ENCODE measurements at places on chromosomes 1 and 21.
A peak's percentile ranks its signal among the peaks of the same experiment; 100 is the strongest.

DNA sequence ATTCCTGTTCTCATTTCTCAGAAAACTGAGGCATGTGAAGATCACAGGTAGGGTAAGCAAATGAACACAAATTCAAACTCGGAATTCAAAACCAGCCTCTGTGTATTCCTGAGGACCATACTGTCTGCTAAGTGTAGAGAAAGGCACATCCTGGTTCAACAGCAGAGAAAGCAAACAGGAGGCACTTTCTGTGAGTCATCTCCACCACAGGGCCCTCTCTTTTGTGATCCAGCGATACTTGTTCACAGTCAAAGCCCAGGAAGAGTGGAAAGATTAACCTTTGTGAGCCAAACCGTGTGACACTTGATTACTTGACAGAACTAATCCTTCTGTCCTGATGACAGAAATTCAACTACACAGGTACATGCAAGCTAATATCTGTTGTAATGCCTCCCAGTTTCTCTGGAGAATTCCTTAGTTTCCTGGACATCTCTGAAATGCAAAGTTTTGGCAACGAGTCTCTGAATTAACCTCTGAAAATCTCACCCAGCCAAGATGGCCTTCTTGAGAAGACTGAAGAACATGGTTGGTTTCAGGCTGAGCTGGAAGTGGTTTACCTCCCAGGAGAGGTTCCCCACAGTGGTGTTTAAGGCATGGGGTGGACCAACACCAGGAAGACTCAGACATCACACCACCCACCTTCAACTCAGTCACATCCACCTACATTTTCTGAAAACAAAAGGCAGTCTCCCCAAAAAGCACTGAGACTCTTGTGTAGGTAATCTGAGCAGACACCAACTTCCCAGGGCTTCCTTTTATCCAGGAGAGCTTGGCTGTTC lies 98.2 kb upstream of the ERG start:
- DNase-seq: no peak

DNA sequence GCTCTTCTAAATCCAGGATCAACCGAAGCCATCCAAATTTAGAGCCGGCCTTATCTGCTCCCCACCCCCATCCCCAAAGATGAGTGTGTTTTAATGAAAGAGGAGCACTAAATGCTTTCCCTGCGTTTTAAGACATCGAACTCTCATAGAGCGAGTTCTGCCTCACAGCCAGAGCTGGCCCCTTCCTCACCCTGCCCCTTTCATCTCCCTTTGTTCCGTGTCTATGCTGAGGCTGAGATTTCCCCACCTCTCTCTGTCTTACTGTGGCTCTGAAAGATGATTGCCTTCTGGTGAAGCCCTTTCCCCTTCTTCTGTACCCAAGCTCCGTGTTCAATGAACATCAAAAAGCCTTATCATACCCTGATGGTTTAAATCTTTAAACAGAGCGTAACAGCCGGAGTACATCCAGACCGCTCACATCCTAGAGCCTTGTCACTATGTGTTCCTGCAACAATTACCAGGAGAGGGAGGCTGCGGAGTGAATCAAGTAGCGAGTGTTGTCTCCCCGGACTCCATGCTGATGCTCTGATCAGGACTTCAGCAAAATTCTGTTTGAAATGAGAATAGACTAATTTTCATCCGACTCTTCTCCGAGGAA lies 110.1 kb downstream of the ZNF326 start:
- DNase-seq: no peak

DNA sequence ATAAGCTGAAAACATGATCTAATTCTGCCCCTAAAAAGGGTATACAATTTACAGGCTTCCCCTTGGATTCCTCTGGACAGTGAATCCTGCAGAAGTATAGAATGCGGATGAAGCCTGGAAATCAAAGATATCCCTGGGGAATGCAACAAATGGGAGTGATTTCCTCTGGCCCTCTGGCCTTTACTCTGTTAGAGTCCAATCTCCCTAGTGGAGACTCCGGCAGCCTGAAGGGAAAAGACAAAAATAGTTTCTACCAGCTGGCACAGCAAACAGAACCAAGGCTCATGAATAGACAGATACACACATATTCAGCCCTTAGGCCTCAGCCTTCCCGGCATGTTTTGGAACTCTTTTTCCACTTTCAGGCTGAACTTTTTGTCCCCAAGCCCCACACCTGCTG lies 3.9 kb upstream of the LRRC52 start:
- no peak for DNase-seq

DNA sequence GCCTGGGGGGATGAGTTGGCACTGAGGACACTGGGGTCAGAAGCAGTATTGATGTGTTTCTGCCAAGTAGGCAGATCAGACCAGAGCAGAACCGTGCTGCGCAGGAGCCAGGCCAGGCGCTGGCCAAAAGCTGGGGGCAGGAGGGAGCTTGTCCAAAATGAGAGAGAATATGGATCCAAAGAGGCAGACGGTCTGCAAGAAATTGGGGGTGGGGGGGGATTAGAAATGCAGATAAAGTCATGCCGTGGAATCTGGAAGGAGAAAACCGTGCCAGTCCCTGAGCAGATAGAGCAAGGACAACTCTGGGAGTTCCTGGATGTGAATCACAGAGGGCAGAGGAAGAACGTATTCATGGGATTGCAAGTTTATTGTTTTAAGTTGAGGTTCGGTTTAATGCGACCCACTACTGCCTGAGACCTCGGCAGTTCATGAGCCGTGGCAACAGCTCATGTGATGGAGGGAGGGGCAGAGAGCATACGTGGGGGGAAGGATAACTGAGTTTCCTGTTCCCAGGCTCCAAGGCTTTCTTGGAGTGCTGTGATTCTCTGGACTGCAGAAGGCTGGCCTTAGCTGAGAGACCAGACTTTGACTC lies 224.0 kb downstream of the FGGY start:
- DNase-seq: no peak

GRCh38 chr1:111097356-111098099 lies 42.4 kb downstream of the DRAM2 start:
- no peak for DNase-seq

DNA sequence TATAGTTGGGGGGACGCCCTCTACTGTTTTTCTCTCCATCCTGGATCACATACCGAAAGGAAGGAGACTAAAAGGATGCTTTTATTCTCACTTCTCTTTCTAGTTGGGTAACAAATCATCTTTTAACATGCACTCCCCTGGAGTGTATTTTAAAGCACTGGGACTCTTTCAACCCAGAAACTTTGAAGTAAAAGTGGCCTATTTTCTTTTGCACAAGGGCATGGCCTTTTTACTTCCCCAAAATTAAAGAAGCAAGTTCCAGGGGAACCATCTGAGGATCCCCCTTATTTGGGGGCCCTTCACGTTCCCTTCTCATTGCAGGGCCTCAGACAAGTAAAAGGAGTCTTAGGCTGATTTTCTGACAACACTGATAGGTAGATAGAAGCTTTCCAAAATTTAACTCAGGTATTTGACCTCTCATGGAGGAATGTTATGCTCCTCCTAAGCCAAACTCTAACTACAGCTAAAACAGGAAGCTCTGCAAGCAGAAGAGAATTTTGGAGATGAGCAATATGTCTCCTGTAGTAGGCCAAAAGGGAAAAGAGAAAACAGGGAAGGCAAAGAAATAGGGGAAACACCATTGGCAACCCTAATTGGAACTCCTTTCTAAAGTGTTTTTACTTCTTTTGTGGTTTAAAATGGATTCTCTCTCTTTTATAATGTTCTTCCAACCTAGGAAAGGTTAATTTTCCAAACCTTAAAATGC lies 8.9 kb upstream of the CD46 start:
- DNase-seq: no peak

GRCh38 chr1:244603498-244603897 lies 49.4 kb upstream of the DESI2 start:
- peak; percentile 22 for DNase-seq
